ENCODE measurements at places on chromosomes 2 and 18.

DNA sequence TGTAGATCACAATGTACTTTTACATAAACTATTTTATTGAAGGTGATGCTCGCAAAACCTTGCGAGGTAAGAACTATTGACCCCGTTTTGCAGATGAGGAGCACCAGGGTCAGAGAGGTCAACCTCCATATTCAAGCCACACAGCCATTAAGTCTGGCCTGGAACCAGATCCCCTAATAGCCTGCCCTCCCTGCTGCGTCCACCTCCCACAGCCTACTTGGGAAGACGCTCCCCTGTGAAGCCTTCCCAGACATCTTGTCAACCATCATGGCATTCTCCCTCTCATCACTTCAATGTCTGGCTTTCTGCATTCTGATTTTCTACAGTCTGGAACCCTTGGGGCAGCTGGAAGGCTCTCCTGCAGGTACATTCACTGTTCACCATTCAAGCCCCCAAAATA, 101.0 kb downstream of the TTC32 start:
- no peak for DNase-seq

DNA sequence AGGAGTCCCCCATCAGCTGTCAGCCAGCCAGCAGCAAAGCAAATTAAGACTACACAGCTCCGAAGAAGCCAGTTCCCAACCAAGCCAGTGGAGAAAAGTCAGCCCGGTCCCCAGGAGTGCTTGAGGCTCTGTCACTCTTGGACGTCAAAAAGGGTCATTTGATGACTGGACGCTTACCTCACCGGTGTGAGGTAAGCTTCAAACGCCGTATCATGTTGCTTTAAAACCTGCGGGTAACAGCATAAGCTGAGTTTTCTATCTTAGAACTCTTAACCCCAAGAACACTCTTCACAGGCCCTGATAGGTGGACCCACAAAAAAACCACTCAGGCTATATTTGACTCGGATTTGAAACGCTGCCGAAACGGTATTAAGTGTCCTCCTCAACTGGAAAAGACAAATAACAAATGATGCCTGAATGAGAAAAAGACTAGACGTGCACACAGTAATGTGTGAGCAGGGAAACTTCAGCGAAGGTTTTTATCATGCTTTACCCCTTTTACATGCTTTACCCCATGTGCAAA, 682 bp upstream of the LNPK start:
- no peak for DNase-seq

- no peak for DNase-seq
Observed at GRCh38 chr2:3279236-3279960, 98.2 kb downstream of the EIPR1 start.

- DNase-seq: no peak
Observed at GRCh38 chr18:31162825-31163435, at the start of gene DSC1. DSC1 (minus strand) TSS chr18:31162856; CDS start chr18:31162594, 262 bp downstream.

- no peak for DNase-seq
Observed at GRCh38 chr2:7146151-7146550, 228.9 kb downstream of the RNF144A start.

DNA sequence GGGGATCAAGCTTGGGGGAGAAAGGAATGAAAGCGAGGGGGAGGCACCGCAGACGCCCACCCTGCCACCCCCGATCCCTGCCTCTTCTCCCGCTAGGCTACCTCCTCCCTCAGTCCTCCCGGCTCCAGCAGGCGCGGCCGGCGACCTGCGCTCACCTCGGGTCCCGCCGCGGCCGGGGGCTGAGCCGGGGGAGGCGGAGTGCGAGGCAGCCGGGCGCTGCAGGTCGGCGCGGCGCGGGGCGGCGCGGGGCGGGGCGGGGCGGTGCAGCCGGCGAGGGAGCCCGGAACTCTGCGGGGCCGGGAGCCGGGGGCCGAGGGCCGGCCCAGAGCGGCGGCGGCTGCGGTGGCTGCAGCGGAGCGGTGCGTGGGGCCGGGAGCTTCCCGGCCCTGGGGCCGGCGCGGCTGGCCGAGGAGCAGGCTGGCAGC, 477 bp downstream of the ACVR1 start:
- peak; percentile 46 for DNase-seq

DNA sequence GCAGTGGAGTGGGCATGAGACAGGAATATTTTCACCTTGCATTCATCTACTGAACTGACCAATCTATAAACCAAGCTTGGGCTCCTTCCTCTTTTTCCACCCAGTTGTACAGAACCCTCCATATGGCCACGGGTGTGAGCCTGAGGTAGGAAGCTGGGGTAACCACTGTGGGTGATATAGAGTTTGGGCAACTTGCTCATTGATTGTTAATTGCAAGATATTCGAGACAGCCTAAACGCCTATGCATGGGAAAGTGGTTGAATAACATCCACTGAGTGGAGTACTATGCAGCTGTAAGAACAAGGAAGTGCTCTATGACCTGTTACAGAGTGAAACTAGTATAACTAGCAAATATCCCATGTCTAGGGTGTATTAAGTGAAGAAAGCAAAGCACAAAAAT, 7.3 kb upstream of the VAPA start:
- no peak for DNase-seq

DNA sequence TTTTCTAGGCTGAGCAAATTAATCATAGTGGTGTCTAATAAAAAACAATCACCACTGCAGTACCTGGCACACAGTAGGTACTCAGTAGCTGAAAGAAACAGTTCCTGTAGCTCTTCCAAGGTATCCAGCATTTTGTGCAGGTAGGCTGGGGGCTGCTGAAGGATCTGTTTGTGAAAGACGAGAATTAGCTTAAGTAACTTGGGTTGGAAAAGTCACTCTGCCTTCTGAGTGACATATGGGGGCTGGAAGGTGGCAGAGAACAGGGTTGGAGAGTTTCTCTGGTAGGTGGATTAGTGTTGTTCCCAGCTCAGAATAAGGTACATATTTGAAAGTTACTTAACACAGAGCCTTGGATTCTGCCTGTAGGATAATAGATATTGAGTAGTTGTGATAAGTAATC, 72.8 kb downstream of the FMNL2 start:
- no peak for DNase-seq

GRCh38 chr18:6256521-6256920, 158.2 kb downstream of the L3MBTL4 start:
- no peak for DNase-seq

DNA sequence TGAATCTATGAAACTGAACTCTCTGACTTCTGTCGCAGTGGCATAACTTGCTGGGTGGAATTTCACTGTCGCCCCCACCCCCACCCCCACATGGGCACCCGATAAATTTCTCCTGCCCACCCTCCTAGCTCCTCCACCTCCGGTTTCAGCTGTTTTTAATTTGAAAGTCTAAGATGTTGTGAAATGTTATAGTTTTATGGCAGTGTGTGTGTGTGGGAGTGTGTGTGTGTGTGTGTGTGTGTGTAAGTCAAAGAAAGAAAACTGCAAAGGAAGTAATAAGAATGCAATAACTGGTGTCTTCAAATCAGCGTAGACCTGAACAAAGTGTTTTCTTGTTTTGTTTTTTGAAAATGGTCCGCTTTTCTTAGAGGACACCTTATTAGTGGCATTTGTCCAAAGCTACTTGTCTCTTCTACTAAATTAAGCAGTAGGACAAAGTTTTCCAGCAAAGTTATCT, 388 bp downstream of the DTNA start:
- no peak for DNase-seq

DNA sequence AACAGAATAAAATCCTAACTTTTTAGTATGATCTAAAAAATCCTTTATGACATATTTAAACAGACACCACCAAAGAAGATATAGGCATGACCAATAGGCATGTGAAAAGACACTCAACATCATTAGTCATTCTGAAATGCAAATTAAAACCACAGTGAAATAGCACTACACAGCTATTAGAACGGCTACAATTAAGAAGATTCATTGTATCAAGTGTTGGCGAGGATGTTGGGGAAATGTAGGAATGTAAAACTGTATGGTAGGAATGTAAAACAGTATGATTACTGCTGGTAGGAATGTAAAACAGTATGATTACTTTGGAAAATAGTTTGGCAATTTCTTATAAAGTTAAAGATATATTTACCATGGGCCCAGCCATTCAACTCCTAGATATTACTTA, 253.3 kb upstream of the TCF4 start:
- DNase-seq: no peak

GRCh38 chr18:39911716-39912115, 2043.3 kb upstream of the PIK3C3 start:
- DNase-seq: no peak

GRCh38 chr2:98508709-98509066, 64.0 kb downstream of the INPP4A start:
- DNase-seq: no peak

GRCh38 chr2:69306822-69307578, 80.0 kb downstream of the GFPT1 start:
- DNase-seq: peak; percentile 23

GRCh38 chr2:31270822-31271231, 36.9 kb downstream of the EHD3 start:
- no peak for DNase-seq

DNA sequence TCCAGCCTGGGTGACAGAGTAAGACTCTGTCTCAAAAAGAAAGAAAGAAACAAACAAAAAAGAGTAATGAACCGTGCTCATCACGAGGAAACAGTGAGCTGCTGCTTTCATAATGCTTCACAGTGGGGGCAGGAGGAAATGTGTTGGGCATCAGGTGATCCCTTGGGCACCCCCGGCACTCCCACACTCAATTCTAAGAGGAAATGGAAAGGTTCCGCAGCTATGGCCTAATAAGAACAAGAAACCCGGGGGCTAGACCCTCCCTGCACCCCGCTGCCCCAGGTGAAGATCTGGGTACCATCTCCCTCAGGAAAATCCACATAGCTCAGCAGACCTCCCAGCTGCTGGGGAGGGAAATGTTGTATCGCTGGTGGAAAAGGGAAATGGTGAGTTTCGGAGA, 118.9 kb downstream of the LPIN1 start:
- DNase-seq: no peak

DNA sequence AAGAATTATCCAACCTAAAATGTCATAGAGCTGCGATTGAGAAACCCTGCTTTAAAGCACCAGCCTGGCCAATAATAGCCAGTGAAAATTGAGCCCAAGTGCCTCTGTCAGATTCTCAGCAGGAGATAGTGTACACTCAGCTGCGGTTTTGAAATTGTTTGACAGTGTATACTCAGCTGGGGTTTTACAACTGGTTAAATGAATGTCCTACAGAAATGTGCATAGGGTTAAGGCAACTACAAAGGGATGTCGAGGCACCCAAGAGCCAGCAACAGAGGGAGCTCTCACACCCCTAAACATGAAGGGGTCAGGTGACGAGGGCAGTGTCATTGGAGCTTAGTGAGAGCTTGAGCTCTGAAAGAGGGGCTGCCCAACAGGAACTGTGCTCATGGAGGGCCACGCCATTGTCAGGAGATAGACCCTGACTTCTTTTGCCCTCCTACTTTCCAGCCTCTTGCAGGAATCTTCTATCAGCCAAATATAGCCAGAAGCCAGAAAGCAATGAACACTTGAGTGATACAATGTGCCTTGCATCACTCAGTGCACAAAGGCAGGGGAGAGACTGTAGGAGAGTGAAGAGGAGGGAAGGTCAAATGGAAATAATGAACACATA, 15.1 kb downstream of the ACTG2 start:
- DNase-seq: peak; percentile 21

GRCh38 chr2:120396013-120396860, 50.3 kb downstream of the INHBB start:
- DNase-seq: no peak

GRCh38 chr18:49166327-49166726, 215.6 kb upstream of the SMAD7 start:
- DNase-seq: no peak

DNA sequence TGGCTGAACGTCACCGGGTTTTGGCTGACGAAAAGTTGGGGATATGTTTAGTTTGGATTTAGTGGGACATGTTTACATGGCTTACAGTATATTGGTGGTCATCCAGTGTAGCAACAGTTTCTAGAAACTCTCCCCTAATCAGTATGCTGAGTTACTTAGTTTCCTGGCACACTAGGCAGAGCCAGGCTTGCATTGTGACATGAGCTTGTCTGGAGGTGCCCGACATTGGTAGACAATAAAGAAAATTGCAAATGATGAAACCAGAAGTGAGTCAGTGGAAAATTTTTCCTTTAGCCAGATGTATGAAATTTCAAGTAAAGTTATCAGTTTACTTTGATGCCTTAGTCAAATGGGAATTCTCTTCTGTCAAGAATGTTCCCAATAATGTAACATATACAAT, 276.1 kb downstream of the RDH14 start:
- DNase-seq: no peak

GRCh38 chr2:184793176-184793575, 194.8 kb downstream of the ZNF804A start:
- DNase-seq: no peak

- DNase-seq: no peak
Observed at GRCh38 chr2:135974036-135974435, 11.4 kb downstream of the DARS1 start.

DNA sequence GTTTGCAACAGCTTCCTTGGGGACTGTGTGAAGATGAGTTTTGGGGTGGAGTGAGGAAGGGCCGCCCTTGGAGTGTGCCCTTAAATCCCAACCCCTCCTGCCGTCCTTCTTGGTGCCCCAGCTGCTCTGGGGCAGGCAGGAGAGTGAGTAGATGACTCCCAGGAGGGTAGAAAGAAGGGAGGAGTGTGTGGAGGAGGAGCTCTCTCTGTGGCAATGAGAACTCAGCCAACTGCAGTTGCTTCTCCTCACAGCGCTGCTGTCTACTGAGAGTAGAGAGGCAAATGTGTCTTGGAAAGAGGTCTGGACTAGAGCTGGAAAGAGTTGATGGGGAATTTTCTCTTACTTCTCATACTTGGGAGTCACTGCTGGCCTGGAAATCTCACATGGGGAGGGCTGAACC, 21.8 kb upstream of the SIX2 start:
- DNase-seq: no peak

GRCh38 chr18:32881009-32881408, 108.2 kb upstream of the KLHL14 start:
- DNase-seq: no peak

DNA sequence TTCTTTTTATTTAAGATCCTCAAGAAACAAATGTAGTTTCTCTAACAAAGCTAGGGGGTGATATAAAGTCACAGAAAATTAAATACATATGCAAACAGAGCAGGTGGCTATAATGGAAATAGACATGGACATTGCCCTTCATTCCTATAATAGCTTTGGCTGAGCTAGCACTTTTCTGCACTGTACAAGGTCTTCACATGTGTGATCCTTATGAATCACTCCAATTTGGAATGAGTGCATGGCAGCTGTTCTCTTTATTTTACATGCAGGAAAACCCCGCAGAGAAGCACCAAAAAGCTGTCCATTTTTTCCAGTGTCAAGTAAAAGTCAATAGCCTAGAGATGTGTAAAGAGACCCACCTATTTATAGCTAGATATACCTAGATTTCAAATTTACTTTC, 747.4 kb upstream of the SLC8A1 start:
- no peak for DNase-seq

DNA sequence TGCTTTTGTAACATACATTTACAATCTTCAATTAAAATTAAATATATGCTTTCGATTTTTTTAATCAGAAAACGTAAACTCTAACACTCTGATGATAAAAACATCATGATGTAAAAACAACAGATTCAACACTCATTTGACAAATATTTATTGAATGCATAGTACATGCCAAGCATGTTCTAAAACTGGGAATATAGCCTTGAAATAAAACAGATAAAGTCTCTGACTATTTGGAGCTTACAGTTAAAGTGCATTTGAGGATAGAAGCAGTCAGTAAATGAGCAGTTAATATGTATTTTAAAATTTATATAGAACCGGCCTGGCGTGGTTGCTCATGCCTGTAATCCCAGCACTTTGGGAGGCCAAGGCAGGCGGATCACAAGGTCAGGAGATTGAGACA, 47.8 kb downstream of the TMX3 start:
- DNase-seq: no peak
